ENCODE measurements at places on chromosomes 7 and 10.

GRCh38 chr10:110504111-110504735 is 6.5 kb downstream of the DUSP5 start:
- no peak for DNase-seq

- no peak for DNase-seq
These were observed 6.5 kb downstream of the GDI2 start for GRCh38 chr10:5806745-5807144.

DNA sequence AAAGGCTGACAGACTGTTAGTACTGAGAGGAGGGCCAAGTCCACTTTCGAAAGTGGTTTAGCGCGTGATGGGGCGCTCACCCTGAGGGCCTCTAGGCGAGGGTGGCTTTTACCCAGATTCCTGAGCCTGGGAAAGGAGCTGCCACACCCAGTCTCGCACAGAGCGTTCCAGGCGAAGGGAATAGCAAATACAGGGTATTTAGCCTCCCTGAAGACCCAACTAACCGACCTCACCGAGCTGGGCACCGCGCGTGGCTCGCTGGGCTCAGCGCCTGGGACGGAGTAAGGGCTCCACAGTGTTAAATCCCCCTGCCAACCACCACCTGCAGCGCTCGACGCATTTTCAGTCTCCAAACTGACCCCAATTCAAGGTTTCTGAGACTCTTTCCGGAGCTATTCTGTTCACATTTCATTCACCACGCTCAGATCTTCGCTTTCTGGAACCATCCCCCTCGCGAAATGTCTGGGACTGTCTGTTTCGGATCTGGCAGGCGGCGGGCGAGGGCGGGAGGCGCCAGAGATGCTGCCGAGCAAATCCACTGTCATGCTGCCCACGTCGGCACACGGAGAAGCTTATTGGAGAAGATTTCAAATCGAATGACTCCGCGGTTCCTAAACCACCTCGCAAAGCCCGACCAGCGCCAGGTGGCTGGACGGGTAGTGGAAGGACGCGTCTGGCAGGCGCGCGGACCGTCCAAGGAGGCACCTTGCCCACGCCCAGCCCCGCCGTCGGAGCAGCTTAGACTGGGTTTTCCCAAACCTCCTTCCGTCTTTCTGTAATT is 1.4 kb upstream of the OSBPL3 start:
- DNase-seq: peak; percentile 49

GRCh38 chr7:34772296-34772938 is 114.4 kb downstream of the NPSR1 start:
- DNase-seq: peak; percentile 41

GRCh38 chr10:15642095-15642494 is 77.6 kb downstream of the ITGA8 start:
- DNase-seq: no peak

GRCh38 chr7:151460474-151460855 is 20.5 kb upstream of the CRYGN start:
- no peak for DNase-seq

- DNase-seq: no peak
These were observed 119.4 kb downstream of the ZFAND4 start for GRCh38 chr10:45553155-45553554.

DNA sequence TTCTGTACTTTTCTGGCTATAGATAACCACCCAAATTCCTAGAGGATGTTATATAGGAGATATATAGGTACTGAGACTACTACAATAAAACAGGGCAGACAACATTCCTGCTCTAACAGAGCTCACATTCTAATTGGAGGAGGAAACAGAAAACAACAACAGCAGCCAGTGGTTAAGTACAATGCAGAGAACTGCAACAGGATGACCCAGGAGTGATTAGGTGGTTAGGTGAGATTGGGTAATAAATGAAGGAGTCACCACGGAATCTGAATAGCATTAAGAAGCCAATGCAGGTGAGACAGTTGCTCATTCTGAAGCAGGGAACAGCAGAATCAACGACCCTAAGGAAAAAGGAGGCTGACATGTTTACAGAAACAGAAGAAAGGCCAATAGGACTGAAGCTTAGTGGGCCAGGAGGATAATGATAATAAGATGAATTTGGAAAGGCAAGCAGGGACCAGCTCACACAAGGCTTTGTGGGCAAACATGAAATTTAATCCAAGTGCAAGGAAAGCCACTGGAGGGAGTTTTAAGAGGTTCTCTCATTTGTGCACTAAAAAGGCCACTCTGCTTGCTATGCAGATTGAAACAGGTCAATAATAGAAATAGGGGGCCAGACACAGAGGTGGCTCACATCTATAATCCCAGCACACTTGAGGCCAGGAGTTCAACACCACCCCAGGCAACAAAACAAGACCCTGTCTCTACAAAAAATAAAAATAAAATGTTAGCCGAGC is 16.9 kb upstream of the REEP3 start:
- peak; percentile 81 for DNase-seq

DNA sequence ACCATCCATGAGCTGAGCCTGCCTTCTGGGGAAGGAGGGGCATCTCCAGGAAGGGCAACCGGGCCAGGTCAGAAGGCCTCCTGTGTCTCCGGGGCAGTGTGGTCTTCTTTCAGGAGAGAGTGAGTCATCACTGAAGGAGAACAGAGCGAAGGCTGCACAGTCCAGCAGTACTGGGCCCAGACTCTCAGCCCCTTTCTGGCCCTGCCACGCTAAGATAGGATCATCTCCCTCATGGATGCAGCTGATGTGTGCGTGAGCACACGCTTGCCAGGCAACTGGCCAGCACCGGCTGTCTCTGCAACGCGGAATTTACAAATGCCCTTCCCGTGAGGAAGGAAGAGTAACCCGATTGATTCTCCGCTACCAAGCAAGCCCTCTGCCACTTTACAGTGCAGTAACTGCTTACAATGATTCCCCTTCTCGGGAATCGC is 328.2 kb downstream of the TNS3 start:
- peak; percentile 81 for DNase-seq

DNA sequence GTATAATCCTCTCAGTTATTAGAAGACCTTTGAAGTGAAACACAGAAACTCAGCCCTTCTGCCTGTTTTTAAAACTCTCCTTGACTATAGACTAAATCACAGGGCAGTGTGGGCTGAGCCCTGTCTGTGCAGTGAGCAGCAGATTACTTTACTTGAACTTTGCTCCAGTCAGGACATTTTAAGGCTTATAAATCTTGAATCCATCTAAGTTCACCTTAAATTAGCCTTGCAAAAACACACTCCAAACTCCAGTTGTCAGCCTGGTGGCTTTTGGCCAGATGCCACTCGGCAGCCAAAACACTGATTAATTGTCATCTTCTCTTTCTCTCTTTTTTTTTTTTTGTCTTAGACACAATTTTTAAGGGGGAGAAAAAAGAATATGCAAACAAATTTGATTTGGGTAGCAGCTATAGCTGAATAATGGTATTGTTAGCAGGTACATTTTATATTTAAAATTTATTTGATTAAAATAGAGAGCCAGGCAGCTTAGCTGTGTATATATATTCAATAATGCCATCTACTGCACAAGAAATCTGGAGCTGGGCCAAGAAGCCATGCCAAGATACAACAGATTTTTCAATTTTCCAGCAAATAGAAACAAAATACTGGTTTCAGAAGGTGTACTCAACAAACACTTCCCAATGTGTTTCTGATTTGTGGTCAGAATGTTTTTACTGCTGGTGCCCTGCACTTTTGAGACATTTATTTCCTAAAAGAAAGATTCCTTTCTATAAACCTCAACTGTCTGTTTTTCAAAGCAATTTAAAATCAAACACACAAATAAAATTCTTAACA is 247.7 kb downstream of the TFEC start:
- peak; percentile 4 for DNase-seq

DNA sequence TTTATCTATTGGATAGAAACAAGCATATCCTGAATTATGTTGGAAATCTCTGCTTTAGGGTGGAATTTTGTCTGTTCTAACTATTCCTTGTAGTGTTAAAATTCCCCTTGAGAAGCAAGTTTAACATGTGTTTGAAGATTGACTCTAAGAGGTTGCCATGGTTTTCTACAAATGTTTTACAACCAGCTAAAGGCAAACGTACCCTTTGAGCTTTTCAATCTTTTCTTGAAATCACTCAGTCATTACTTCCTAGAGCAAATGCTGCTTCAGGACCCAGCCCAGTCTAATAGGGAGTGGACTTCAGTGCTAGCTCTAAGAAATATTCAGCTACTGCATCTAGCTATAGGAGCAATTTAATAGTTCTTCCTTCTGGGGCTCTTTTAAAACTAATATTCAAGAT is 118.8 kb upstream of the IFRD1 start:
- DNase-seq: peak; percentile 46

GRCh38 chr7:137717811-137718271 is 128.9 kb downstream of the DGKI start:
- DNase-seq: peak; percentile 26

- DNase-seq: no peak
These were observed 245.9 kb downstream of the MTERF1 start for GRCh38 chr7:91634485-91635177.

DNA sequence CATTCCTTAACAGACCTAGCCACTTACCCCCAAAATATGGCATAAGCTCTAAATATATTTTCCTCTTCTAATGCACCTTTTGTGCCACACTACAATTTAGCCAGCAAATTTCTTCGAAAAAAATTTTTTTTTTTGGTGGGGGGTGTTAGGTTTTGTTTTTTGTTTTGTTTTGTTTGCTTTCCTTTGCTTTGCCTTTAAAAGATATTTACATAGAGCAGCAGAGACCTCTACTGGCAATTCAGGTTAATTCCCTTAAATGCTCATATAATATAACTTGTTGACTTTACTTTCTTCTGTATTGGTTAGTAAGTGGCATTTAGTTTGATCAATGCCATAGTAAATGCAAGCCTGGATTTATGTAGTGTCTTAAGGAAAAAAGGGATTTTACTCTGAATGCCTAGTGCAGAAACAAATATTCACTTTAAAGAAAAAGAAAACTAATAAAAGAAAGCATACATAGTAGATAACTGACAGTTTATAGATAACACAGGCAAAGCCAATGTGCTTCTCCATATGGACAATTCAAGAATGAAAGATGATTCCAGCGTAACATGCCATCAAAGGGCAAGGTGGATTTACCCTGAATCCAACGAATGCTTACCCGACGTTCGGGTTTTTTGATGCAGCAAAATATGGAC is 1250.6 kb downstream of the GATA3 start:
- peak; percentile 26 for DNase-seq

DNA sequence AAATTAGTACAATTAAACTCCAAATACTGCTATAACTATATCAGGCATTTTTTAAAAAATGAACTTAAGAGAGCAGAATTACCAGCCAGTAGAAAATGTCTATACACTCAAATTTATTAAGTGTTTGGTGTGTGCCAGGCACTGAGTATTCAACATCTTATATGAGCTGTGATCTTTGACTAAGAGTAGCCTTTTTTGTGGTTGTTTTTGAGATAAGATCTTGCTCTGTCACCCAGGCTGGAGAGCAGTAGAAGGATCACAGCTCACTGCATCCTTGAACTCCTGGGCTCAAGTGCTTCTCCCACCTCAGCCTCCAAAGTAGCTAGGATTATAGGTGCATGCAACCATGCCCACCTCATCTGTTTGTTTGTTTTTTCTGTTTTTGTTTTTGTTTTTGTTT is 102.5 kb upstream of the CELF2 start:
- no peak for DNase-seq

DNA sequence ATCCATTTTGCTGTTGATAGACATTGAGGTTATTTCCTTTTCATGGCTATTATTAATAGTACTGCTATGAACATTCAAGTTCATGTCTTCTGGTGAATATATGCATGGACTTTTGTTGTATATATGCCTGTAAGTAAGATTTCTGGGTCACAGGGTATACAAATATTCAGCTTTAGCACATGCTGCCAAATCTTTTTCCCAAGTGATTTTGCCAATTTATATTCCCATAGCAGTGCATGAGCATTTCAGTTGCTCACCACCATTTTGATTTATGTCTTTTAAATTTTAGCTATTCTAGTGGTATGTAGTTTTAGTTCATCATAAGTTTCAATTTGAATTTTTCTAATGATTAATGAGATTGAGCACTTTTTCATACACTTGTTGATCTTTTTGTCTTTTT is 59.9 kb downstream of the CALD1 start:
- no peak for DNase-seq

DNA sequence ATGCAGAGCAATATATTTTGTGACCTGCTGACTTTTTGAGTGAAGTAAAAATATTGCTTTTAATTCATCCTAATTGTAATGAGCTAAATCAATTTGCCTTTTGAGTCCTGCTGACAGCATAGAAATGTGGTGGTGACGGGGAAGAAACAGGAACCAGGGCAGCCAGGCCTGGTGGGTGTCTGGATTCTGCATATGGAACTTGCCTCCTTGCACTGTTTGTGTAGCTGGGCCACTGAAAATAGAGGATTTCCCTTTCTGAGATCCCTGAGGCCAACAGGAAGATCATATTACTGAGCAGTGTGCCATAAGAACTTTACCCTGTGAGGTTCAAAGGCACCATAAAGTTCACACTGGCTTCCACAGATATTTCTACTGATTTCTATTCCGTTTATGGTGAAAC is 488.4 kb upstream of the AKR1E2 start:
- DNase-seq: no peak

- peak; percentile 29 for DNase-seq
These were observed 131.8 kb upstream of the CTTNBP2 start for GRCh38 chr7:118005026-118005425.

DNA sequence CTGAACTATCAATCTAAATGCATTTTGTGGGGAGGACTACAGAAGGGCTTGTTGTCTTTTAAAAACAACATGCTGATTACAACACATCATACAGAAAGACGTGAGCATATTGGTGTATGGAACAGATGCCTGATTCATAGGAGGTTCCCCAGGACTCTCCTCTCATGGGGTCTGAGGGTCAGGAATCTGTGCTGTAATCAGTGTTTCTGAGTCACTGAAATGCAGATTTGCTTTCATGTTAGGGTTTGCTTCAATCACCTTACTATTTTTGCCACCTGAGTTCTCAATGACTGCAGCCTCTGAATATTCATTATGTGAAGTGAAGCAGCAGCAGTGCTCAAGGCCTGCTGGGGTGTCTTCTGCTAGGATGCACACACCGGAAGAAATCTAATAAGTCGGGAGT is 550 bp upstream of the ANK3 start:
- DNase-seq: peak; percentile 42

- peak; percentile 43 for DNase-seq
These were observed 317 bp downstream of the PDZD7 start for GRCh38 chr10:101030496-101031127.

GRCh38 chr7:40815022-40815421 is 680.2 kb downstream of the SUGCT start:
- no peak for DNase-seq

GRCh38 chr7:33744293-33745075 is 160.9 kb upstream of the BMPER start:
- DNase-seq: peak; percentile 27

- DNase-seq: no peak
These were observed 17.5 kb upstream of the SERPINE1 start for GRCh38 chr7:101109368-101109767.

GRCh38 chr10:86047588-86047987 is 319.0 kb downstream of the GRID1 start:
- no peak for DNase-seq

Measured in renal cortical epithelial cell (primary cell).